ENCODE measurements at places on chromosomes 5 and 9.

DNA sequence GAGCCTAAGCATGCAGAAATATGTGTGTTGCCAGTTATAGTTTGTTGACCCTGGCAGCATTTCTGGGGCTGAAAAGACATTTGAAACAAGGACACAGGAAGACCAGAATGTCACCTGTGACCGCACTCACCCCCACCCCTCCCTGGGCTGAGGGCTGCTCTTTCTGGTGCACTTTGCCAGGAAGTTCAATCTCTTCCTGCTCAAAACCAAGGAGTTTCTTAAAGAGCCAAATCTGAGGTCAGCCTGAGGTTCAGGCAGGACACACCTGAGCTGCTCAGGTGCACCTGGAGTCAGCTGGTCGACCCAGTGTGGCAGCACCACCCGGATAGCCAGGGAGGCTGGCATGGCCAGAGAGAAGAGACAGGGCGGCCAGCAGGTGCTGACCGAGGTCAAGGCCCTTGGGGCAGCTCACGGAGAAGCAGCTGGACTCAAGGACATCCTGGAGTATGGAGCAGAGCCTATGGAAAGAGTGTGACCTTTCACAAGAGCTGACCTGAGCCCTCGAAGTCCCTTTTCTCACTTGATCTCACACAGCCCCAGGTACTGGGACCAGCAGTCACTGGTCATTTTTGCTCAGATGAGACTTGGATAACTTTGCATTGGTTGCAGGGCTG is 376.9 kb upstream of the IRX4 start:
- no peak for DNase-seq

- DNase-seq, result no peak
Measured at GRCh38 chr5:148482697-148483462, 99.1 kb downstream of the FBXO38 start.

DNA sequence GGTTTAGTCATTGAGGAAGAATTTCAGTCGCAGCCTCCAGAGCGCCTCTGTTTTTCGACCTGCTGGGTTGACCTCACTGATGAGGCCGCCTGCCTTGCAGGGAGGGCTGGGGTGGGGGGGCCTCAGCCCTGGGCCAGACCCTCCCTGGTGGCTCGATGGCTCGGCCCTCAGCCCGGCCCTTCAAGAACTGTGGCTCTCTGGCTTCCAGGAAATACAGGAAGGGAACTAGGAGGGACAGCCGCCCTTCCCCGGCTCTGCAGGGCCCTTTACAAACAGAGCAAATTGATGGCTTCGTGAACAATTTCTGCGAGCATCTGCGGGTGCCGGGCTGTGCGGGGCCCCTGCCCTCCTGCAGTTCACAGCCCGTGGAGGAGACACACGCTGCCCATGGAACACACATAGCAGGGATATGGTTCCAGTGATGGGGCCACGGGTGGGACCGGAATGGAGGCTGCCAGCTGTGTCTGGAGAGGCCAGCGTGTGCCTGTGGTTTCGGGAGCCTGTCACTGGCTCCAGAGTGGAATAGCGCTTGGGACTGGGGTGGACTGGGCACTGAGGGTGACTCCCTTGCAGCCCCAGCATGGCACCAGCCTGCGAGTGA is 39.6 kb downstream of the COL5A1 start:
- DNase-seq, result no peak

GRCh38 chr5:7876867-7877266 is 7.9 kb downstream of the MTRR start:
- no peak for DNase-seq

GRCh38 chr5:115470921-115471320 is 73.7 kb downstream of the FEM1C start:
- no peak for DNase-seq

All from NCI-H1092 treated with DMSO at 0.1 percent for 48 hours (cell line).